ENCODE measurements at places on chromosomes 12 and 14. TPM values are rescaled to one million over a fixed set of nuclear protein-coding genes. Genes with fewer than 3 reads are reported as not detected.

DNA sequence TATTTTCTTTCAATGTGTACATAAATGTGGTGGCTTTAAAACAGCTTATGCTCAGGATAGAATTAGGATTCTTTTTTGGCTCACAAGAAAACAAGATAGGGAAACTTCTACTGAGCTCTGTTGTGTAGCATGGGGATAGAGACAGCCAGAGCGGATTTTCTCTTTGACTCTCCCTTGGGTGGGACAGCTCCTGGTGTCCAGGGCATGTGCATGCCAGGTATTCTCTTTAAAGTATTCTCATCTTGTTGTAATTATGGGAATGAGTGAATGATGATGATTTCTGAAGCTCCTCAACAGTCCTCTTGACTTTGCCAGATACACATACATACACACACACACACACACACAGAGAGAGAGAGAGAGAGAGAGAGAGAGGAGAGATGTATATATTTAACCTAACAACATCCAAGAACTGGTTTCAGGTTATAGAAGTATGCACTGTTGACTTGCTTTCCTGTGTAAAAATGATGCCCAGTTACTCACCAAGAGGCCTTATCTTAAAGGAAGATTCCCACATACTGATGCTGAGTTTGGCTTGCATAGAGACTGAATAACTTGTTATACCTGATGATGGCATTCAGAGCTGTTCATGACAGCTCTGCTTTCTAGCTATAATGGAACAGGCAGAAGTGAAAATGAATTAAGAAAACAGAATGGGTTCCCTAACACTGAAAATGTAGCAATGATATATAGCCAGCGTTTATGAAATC, 387.5 kb downstream of the EGLN3 start:
- no peak overlapping the region for H3K4me3 ChIP-seq
- no peak overlapping the region for H3K27ac ChIP-seq
- peaks cover 47% of the 10 kb centered on the region for H3K4me1 ChIP-seq

DNA sequence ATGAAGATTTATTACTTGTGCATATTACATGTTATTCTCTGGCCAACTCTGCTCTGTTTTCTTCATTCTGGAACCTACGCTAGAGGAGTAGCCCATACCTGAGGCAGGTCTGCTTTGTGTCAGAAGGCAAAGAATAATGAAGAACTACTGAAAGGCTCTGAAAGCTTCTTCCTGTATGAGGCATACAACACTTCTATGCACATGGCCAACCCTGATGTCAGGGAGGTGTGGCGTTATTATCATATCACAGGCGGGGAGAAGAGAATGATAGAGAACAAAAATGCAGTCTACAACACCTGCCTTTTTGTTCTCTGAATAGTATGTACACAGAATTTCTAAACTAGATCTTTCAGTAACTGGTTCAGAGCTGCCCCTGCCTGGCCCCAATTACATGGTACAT, 32.5 kb upstream of the CRY1 start:
- H3K36me3 ChIP-seq: no peaks in the 10 kb centered on the region
- no peak for DNase-seq

DNA sequence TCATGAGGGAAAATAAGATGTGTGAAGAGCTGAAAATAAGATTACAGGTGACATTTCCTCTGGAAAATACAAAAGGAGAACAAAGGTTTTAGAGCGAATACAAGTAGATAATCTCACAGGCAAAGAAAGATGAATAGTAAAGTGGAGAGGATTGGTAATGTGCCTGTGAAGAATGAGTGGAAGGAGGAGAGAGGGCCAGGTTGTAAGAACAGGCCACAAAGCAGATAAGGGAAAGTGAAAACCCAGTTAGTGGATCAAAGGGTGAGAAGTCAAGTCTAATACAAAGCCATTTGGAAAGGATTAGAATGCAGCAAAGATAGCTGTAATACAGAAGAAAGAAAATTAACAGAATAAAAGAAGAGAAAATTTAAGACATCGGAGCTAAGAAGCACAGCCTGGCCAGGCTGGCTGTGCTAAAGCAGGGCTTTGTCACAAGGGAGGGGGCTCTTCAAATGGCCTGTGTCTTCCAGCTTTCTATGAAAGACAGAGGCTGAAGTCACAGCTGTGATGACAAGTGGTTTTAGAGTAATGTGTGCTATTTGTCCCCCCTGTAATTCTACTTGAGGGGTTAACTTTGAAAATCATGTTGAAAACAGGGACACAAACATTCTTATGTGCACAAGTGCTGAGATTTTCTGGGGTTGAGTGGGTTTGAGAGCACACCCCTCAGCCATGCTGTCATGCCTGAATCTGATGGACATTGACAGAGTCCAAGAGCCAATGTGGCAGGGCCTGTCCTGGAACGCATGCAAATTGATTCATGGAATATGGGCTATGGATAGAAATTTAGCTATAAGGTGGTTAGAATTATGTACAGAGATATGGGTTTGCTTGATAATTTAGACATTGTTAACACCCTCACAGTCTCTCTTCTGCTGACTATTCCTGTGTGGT, 344.5 kb upstream of the NAV3 start:
- no peak overlapping the region for H3K4me3 ChIP-seq
- H3K27me3 ChIP-seq: peaks cover 9% of the 10 kb centered on the region
- H3K27ac ChIP-seq: no peak overlapping the region
- no peak for DNase-seq

GRCh38 chr12:63894132-63894531, 49.6 kb downstream of the SRGAP1 start:
- no peak overlapping the region for H3K4me3 ChIP-seq
- DNase-seq: no peak
- no peaks in the 10 kb centered on the region for H3K36me3 ChIP-seq
- no peaks in the 10 kb centered on the region for H3K27me3 ChIP-seq

- DNase-seq: no peak
- H3K4me3 ChIP-seq: no peak overlapping the region
- no peaks in the 10 kb centered on the region for H3K36me3 ChIP-seq
- H3K27me3 ChIP-seq: peaks cover 12% of the 10 kb centered on the region
These were observed 17.9 kb upstream of the TCL1B start for GRCh38 chr14:95668235-95668772.

DNA sequence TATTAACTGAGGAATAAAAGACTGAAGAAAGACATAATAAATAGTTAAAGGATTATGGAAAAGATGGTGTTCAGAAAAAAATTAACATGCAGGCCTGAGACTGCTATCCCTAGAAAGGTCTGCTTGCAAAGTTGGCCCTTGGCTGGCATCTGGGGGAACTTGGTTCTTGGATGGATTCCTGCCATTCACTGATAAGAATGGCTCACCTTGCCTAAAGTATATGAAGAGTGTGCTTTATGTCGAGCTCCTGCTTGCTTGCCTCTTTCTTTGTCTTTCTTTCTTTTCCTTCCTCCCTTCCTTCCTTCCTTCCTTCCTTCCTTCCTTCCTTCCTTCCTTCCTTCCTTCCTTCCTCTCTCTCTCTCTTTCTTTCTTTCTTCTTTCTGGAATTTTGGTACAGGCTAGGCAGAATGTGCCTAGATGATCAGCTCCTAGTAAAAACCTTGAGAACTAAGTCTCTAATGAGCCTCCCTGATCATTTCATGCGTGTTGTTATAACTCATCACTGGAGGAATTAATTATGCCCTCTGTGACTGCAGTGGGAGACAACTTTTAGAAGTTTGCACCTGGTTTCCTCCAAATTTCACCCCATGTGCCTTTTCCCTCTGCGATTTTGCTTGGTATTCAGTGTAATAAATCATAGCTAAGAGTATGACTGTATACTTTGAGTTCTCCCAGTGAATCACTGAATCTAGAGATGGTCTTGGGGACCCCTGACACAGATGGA, 44.7 kb downstream of the IFT81 start:
- peaks cover 28% of the 10 kb centered on the region for H3K36me3 ChIP-seq
- no peak for DNase-seq
- H3K27ac ChIP-seq: no peak overlapping the region
- no peaks in the 10 kb centered on the region for H3K4me1 ChIP-seq
- no peak overlapping the region for H3K4me3 ChIP-seq

GRCh38 chr14:72651714-72652113, 242.2 kb downstream of the DPF3 start:
- H3K4me1 ChIP-seq: peaks cover 30% of the 10 kb centered on the region
- H3K27me3 ChIP-seq: no peaks in the 10 kb centered on the region
- DNase-seq: no peak
- H3K4me3 ChIP-seq: no peak overlapping the region
- no peaks in the 10 kb centered on the region for H3K36me3 ChIP-seq

- peaks cover 2% of the 10 kb centered on the region for H3K36me3 ChIP-seq
- H3K4me1 ChIP-seq: no peaks in the 10 kb centered on the region
- H3K4me3 ChIP-seq: no peak overlapping the region
- no peak for DNase-seq
- H3K27ac ChIP-seq: no peak overlapping the region
These were observed 21.8 kb downstream of the IRAK3 start for GRCh38 chr12:66210840-66211239.

DNA sequence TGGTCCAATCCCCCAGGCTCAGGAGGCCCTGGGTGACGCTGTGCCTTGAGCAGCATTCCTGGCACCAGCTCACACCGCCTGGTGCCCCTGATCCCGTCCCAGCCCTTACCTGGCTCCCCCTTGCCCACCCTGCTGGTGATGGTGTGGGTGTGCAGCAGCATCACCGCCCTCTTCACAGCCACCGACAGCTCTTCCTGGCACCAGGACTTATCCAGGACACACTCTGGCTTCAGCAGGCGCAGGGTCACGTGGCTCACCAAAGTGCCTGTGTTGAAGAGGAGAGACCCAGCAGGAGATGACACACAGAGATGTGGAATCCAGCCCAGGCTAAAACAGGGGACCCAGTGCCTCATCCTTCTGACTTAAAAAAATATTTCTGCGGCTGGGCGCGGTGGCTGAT, 36.2 kb downstream of the GCN1 start:
- no peaks in the 10 kb centered on the region for H3K27me3 ChIP-seq
- no peak overlapping the region for H3K27ac ChIP-seq
- H3K4me1 ChIP-seq: no peaks in the 10 kb centered on the region
- no peak for DNase-seq
- H3K4me3 ChIP-seq: no peak overlapping the region

DNA sequence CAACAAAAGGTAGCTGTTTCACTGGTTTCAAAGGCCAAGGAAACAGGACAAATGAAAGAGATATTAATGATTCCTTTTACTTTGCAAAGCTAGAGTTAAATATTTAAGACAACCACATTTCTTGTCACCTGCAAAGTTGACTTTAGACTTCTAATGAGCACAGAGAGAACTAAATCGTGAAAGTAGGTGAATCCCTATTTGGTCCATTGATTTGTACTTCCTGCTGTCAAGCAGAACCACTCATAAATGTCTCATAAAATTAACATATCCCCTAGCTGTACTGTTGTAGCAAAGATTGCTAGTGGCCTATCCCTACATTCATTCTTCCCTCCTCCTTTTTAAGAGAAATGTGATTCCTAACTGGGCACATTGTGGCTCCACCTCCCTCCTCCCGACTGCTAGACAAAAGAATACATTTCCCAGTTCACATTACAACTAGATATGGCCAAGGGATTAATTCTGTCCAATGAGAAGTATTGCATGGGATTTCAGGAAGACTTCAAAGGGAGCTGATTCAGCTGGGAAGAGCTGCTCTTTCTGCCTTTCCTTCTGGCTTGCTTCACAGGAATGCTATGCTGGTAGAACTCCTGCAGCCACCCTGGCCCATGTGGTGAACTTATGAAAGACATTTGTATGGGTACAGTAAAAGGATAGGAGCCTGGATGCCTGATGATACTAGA, 227.5 kb upstream of the ABCD2 start:
- no peaks in the 10 kb centered on the region for H3K36me3 ChIP-seq
- DNase-seq: no peak
- no peaks in the 10 kb centered on the region for H3K4me1 ChIP-seq
- no peak overlapping the region for H3K27ac ChIP-seq
- no peak overlapping the region for H3K4me3 ChIP-seq

Gene C12orf54
- total RNA-seq: not detected

Gene FAM181A
- not detected for total RNA-seq

Gene CLEC1A
- total RNA-seq: not detected

Gene GPD1
- total RNA-seq: 0.43 TPM

Gene MYL6B
- 139 TPM for total RNA-seq

Gene CRADD
- 12.7 TPM for total RNA-seq
